Naive thymus-derived CD8-positive, alpha-beta T cell (primary cell): ENCODE measurements at places on chromosomes 4 and X. TPM values are rescaled to one million over a fixed set of nuclear protein-coding genes. Genes with fewer than 3 reads are reported as not detected.

SPARCL1 gene
- not detected for total RNA-seq

GRIA2 gene
- total RNA-seq, result not detected

TLL1 gene
- not detected for total RNA-seq

UBE2A gene
- total RNA-seq, result 43.5 TPM

TEX13C gene
- total RNA-seq, result not detected

CT83 gene
- not detected for total RNA-seq

PCDH11X gene
- not detected for total RNA-seq

UGT2B15 gene
- total RNA-seq, result not detected

LYAR gene
- total RNA-seq, result 35.7 TPM

TCEAL2 gene
- 1.6 TPM for total RNA-seq

PIN4 gene
- total RNA-seq, result 10.8 TPM

TMPRSS11B gene
- not detected for total RNA-seq

IL2RG gene
- 301 TPM for total RNA-seq

CT45A10 gene
- total RNA-seq, result not detected

HGFAC gene
- not detected for total RNA-seq

GRCh38 chr4:186757696-186758355 is 34.2 kb upstream of the FAT1 start:
- no peak for DNase-seq

DNA sequence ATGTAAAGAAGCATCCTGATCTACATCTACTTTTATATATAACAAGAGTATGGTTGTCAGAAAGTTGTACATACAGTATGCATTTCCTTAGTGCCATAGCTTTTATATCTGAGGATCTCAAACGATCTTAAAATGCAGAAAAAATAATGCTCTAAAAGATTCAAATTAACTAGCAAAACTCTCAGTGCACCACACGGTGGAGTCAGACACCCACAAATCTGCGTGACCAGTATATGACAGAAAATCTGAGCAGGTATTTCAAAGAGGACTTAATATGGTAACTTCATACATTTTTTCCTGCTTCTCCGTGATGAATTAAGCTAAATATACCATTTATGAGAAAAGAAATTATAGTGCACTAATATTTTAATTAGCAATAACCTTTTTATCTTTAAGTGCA is 803.0 kb downstream of the DMD start:
- no peak for DNase-seq

- DNase-seq, result no peak
These were observed 100.0 kb downstream of the DCAF12L2 start for GRCh38 chrX:126065901-126066660.

- DNase-seq, result no peak
These were observed 52.0 kb downstream of the CHIC1 start for GRCh38 chrX:73615022-73615421.

DNA sequence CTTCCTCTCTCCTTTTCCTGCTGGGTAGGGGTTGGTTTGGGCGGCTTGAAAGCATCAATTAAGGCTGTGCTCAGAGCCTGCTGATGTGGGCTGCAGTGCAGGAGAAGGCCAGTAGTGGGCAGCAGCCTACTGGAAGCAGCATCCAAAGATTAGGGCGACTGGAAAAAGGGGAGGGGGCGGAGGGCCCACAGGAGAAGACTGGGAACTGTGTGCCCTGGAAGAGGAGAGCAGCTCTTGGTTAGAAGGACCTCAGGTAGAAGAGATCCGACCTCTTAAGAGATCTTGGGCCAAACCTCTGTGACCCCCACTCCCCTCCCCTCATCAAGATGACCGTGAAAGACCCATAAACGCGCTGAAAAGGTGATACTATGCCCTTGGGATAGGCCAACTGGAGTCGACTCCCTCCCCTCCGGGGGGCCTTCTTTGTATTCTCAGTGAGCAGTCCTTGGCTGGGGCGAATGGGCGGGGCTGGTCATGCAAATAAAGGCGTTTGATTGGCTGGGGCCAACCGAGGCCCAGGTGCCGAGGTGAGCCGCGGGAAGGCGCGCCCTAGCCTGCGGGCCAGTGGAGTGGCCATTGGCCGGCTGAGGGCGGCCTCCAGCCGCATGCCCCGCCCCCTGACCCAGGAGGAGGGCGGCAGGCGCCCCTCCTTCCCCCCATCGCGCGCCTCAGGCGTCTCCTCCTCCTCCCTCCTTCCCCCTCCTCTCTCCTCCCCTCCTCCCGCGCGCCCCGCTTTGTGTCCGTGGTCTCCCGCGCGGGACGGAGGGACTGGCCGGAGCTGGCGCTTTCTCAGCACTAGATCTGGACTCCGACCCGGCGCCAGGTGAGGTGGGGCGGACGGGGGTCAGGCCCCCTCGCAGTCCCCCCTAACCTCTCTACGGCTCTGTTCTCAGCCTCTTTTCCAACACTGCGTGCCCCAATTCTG is 10.1 kb downstream of the DLG3 start:
- DNase-seq, result peak; percentile 33

- no peak for DNase-seq
These were observed 354.6 kb upstream of the AGA start for GRCh38 chr4:177796841-177797240.

DNA sequence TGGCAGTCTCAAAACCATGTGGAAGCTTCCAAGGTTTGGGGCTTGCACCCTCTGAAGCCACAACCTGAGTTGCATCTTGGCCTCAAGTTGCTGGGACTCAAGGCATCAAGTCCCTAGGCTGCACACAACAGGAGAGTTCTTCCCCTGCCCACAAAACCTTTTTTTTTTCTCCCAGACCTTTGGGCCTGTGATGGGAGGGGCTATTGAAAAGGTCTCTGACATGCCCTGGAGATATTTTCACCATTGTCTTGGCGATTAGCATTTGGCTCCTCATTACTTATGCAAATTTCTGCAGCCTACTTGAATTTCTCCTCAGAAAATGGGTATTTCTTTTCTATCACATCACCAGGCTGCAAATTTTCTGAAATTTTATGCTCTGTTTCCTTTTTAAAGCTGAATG is 349.5 kb upstream of the EDA2R start:
- DNase-seq, result no peak

DNA sequence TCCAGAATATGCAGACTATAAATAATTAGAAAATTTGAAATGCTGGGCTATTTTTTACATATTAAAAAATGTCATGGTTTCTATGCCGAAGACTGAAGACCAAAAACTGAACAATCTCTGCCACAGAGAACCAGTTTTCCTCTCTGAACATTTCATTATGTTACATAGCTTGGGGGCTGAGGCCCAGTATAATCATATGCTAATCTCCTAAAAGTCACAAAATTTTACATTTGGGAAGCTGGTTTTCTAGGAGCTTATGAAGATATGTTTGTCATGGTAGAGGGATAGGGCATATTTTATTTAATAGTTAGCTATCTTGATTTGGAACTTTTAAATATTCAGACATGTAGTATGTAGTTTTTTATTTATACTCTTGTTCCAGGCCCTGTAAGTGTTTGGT is 167.8 kb downstream of the GPAT3 start:
- no peak for DNase-seq

GRCh38 chr4:129254126-129254525 is 158.2 kb downstream of the C4orf33 start:
- no peak for DNase-seq

GRCh38 chr4:142293536-142293935 is 552.6 kb downstream of the INPP4B start:
- no peak for DNase-seq

- DNase-seq, result no peak
These were observed 54.9 kb upstream of the MTM1 start for GRCh38 chrX:150513544-150513943.

DNA sequence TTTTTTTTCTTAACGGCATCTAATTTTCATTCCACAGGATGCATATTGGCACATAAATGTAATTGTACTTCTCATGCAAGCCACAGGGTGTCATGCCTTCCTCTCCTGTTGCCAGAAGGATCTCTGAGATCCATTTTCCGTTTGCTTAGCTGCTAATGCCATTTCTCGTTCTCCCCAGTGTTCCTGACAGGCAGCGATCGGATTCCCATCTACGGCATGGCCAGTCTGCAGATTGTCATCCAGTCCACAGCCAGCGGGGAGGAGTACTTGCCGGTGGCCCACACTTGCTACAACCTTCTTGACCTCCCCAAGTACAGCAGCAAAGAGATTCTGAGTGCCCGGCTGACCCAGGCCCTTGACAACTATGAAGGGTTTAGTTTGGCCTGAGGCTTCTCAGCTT is 8.9 kb upstream of the NAP1L5 start:
- no peak for DNase-seq

- no peak for DNase-seq
These were observed 98.7 kb downstream of the TMEM131L start for GRCh38 chr4:153564630-153565525.

- DNase-seq, result no peak
These were observed 16.4 kb upstream of the SRPX start for GRCh38 chrX:38236901-38237615.

GRCh38 chrX:49120091-49120490 is 3.4 kb downstream of the GPKOW start:
- no peak for DNase-seq

DNA sequence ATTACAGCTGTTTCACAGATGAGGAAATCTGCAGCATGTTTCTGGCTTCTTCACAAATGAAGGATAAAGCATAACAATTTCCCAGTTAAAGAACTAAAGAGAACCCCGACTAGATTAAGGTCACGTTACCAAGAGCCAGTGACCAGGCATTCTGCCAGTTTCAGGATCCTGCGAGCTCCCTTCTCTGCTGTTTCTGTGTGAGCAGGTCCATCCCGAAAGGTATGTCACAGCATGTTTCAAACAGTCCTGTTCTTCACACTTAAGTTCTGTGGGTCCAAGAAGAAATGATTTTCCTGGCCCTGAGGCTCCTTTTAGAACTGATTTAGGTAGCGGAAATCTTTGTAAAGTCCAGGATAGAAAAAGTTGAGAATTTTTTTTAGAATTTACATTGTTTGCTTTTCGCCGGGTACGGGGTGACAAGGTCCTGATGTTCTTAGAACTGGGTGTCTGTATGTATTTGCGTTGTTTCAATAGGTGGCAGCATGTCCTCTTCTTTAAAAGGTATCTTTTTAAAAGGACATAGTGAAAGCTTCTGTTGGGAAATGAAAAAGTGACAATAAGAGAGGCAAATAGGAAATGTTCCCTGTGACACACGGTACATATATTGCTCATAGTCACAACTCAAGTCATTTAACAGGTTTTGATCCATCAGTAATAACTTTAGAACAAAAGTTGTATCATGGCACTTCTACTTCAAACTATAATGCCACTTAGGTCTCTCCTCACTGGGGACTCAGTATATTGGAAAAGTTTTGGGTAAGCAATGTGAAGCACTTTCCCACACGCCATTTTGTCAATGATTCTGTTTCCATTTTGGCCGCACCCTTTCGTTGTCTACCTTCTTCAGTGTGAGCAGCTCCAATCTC is 18.4 kb downstream of the IL21 start:
- DNase-seq, result no peak

DNA sequence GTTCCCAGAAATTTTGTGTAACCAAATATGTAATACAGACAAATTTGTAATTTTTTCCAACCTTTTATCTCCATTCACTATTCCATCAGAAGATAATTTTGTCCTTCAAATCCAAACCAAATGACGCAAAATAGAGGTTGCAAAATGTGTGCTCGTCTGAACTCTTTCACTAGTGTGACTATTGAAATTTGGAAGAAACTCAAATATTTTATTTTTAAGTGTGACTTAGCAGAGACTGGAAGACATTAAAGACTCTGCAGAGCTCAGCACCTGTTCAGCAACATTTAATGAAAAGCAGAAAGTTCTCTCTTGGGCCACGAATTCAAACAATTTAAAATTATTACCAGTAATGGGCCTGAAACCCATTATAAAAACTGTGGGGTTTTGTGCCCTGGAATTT is 30.0 kb upstream of the APELA start:
- DNase-seq, result no peak

DNA sequence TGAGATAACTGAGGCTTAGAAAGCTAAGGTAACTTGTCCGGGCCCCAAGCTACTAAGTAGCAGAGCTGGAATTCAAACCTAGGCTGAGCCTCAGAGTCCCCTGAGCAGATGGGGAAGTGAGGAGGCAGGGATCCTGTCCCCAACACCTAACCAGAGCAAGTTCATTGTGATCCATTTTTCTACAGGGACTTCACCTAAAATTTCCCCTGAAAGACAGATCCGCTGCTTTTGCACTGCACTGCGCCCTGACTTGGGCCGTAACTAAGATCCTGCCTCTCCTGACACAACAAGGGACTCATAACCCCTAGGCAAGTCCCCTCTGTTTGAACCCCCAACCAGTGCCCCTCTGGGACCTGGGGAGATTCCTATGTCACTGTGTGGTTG is 25.6 kb upstream of the MTM1 start:
- no peak for DNase-seq

GRCh38 chr4:173270312-173271027 is 63.7 kb downstream of the HMGB2 start:
- DNase-seq, result no peak

GRCh38 chrX:1443496-1444075 is 9.1 kb downstream of the ASMTL start:
- no peak for DNase-seq

DNA sequence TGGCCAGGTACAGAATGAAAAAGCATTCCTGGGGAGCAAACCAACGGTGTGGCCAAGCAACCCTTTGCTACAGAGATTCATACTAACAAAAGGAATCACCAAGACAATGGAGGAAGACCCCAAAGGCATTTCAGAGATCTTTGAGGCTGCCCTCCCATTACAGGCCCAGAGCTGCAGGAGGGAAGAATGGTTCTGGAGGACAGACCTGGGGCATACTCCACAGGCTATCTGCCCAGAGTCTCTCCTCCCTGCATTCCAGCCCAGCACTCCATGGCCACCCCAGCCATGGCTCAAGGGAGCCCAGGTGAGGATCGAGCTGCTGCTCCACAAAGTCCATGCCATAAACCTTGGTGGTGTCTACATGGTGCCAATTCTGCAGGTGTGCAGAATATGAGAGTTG is 81.9 kb downstream of the ATP11C start:
- DNase-seq, result no peak

DNA sequence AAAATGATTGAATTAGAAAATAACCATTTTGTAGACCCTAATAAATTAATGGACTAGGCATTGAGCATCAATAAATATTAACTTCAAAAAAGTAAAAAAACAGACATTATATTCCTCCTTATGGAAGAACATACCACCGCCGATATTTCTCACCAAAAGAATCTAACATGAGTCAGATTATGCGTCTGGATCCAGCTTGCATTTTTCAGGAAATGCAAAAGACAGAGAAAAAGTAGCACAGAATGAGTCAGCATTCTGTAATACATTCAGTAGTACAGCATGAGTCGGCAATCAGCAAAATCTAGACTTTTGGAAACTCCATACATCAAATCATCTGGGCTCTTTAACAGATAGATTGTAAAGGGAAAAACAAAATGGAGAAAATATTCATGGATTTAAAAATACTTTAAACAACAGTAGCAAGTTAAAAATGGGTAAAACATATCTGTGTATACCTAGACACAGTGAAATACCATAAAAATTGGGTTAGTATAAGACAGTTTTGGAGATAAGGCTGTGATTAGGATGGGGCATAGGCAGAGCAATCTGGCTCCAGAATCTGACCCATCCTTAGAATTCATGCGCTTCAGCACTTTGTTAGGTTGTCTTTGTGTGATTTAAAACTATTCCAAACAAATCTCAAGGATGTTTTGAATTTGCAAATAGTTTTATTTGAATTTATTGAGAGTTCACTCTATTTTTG is 633.0 kb upstream of the FAM241A start:
- DNase-seq, result no peak

GRCh38 chr4:40557736-40558135 is 71.9 kb downstream of the RBM47 start:
- no peak for DNase-seq
